ENCODE measurements at places on chromosomes 11 and 22.

GRCh38 chr22:22838148-22838786, 49.3 kb upstream of the IGLL5 start:
- no peak for DNase-seq

- no peak for DNase-seq
These were observed 51.8 kb downstream of the SYN3 start for GRCh38 chr22:33006220-33006954.

GRCh38 chr11:45833761-45834160, 13.5 kb upstream of the CRY2 start:
- DNase-seq, result no peak

DNA sequence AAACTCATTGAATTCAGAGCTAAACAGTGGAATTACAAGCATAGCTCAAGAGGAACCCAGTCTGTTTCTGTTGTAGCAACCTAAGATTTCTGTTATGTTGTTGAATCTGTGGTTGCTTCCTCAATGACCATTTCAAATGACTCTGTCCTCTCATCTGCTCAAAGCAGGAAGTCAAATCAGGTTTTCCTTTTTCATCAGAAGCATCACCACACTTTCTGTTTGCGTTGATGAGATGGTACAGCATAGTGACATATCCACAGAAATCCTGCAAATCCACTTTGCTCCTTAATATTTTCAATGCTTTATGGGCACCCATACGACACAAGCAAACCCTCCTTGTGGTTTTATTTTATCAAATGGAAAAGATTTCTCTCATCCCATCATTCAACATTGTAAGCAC, 12.6 kb upstream of the UCP2 start:
- no peak for DNase-seq

DNA sequence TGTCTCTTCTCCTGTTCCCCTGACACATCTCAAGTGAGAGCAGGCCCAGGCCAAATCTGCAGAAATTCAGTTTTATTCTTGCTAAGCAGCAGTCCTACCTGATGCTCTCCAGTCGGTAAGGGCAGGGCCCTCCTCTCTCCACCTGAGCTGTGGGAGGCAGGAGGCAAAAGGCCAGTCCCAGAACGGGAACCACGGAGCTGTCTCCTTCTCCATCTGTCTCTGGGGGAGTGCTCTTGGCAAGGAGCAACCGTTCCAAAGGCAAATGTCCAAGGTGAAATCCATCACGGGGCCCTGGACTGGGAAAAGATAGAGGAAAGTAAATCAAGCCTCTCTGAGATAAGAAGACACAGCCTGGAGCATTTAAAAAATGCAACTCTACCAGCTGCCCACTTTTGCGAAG, 65.2 kb upstream of the CDON start:
- no peak for DNase-seq

DNA sequence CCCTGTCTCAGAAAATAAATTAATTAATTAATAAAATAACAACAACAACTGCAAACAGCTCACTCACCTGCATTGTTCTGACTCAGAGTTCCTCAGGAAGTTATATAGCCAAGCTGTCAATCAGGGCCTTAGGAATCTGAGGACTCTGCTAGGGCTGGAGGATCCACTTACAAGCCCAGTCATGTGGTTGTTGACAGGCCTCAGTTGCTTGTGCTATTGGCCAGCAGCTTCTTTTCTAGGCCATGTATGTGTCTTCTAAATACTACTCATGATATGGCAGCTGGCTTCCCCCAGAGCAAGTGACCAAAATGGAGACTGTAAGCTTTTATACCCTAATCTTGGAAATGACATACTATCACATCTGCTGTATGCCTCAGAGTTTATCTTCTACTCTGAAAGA, 20.8 kb upstream of the ATP5MG start:
- no peak for DNase-seq

DNA sequence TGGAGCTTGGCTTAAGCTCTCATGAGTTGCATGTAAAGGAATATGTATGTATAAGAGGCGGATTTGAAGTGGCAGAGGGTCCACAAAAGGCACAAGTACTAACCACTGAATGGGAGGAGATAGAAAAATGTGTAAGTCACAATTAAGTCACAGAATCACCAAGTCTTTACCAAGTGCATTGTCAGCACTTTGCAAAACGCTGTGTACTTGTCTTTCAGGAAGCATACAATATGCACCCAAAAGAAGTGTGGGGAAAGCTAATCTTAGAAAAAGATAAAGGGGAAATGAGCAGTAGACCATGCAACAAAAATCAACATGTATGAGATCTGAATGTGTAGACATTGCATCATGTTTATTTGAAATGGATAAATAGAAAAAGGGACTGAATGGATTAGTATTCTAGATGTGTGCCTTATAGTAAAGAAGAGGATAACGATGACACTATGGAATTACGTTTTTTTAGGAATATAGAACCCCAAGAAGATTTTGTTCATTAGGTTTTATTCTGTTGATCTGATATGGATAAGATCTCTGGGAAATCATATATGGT, 4.5 kb downstream of the CNTF start:
- no peak for DNase-seq

GRCh38 chr22:32623943-32624342, 149.3 kb downstream of the FBXO7 start:
- no peak for DNase-seq

- DNase-seq, result no peak
These were observed 83.0 kb downstream of the TMPRSS5 start for GRCh38 chr11:113623114-113623513.

GRCh38 chr11:119594639-119595249, 134.3 kb downstream of the NECTIN1 start:
- peak; percentile 70 for DNase-seq

DNA sequence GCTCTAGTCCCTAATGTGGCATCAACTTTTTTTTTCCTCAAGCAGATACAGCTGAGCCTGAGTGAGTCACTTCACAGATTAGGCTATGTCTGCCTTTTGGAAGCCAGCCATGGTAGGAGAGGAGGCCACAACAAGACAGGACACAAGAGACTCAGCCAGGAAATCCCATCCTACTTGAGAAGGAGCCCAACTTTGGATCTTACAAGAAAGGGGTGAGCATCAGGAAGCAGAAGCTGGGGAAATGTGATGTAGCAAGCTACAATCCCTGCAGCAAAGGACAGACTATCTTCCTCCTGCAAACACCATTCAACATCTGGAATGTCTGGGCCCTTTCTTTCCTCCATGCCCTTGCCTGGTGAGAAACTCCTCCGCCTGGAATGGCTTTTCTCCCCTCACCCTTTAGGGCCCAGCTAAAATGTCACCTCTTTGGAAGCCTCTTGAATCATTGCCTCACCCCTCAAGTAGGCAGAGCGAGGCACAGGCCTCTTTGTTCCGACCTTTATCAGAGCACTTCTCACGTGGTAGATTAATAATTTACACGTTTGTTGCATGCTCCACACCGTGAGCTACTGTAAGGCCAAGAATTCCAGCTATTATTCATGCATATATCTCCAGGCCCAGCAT, 156.4 kb upstream of the PITPNB start:
- peak; percentile 60 for DNase-seq

GRCh38 chr11:30876663-30877396, 290.7 kb upstream of the MPPED2 start:
- DNase-seq, result no peak

- DNase-seq, result no peak
These were observed 44.1 kb downstream of the RSF1 start for GRCh38 chr11:77776455-77776854.

GRCh38 chr11:65947133-65947532, 1.9 kb downstream of the TSGA10IP start:
- no peak for DNase-seq

DNA sequence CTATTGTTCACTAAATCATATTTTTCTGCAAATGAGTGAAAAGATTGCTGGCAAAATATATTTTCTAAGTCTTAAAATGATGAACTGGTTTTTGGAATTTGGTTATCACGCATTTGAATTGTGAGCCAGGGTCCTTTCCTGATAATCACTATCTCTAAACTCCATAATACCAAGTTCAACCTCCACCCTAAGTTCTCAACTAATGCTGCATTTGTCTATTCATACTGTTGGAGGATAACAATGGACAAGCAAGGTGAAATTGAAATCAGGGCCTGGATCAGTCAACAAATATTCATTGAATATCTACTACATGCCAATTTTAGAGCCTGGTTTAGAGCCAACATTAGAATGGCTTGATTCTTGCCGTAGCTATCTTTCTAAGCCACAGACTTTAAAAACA, 4.7 kb upstream of the PCF11 start:
- no peak for DNase-seq

DNA sequence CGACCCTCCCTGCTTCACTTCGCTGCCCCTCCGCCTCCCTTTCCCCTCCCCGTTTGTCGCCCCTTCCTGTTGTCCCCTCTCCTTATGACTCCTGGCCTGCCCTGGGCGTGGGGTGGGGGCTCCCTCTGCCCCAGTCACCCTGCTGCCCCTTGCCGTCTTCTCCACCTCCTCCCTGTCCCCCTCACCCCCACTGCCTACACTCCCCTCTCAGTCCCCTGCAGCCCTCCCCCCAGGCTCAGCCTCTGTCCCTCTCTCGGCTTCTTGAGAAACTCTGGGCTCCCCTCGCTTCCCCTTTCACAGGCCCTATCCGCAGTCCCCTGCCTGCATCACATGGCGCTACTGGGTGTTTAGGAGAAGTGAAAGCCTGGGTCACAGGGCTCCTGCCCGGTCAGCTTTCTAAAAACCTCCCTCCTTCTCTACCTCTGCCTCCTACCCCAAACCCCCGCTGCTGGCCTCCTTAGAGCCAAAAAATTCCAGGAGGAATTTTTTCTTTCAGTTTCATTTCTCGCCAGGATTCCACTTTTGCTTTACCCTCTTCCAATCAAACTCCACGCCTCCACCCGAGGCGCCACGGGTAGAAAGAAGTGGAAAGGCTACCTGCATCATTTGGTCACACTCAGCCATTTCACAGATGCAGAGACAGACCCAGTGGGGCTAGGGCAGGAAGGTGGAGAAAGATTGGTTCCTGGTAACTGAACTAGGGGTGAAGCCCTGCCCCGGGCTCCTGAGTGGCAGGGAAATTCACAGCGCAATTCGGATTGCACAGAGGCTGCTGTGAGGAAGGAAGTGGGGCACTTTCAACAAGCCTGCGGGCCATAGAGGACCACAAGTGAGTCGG, at the start of gene SLC15A3:
Gene SLC15A3, minus strand, starts transcription at position 273 of the 838 bp plus-strand sequence. CDS start 625 bp downstream, outside the sequence.
- DNase-seq, result peak; percentile 11
